ENCODE measurements at places on chromosomes 4 and X.

DNA sequence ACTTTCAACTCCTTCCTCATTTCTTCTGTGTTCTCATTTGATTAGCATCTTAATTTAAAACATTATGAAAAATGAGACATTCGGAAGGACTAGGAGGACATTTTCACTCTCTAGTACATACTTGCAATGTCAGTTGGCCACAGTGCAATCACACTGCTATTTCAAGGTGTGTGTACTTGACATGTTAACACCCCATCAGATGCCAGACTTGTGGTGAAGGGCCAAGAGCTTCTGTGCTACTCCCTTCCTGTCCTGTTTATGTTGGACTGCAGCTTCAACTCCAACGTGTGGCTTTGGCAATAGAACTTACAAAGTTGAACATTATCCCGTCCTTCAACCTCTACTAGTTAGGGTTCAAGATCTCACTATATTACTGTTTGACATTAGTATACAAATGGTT, 221.0 kb downstream of the PALLD start:
- no peak for DNase-seq

DNA sequence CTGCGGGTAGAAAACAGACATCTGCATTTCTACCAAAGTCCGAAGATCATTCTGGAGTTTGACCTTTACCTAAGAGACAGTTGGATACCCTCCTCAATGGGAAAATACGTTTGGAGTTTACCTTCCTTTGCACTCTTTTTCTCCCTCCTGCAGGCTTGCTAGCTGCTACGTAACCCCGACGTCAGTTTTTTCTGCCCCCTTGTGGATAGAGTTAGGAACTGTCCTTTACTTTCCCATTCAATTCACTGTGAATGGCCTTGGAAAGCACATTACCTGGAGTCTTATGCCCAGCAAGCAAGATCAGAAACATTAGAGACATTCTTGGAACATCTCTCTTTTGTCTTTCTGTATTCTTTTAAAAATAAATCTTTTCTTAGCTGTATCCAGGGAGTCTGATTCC, 250.7 kb downstream of the NAP1L3 start:
- no peak for DNase-seq

- DNase-seq, result no peak
These were observed 793 bp downstream of the NALF2 start for GRCh38 chrX:69504626-69505612.

- no peak for DNase-seq
These were observed 2.8 kb upstream of the PARM1 start for GRCh38 chr4:74930162-74930561.

DNA sequence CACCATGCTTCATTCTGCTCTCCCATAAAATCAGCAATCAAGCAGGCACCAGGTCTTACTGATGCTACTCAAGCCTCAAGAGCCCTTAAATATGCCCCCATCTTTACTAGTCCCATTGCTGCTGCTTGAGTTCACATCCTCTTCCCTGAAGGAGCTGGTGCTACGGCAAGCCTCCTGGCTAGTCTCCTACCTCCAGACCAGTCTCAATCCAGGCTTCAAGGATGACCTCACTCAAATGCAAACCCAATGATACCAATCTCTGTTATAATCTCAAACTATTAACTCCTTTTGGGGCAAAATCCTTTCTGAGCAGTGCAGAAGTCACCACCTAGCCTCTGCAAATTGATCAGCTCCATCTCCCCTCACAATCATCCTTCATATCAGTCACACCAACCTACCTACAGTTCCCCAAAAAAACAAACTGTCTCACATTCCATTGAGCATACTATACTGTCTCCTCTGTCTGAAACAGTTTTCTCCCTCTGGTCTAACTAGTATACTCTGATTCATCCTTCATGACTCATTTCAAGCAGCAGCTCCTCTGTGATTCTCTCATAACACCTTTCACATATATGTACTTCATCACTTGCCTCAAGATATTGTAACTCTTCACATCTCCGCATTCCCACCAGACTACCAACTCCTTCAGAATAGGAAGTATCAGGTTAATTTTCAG, 30.0 kb downstream of the PAPSS1 start:
- peak; percentile 54 for DNase-seq

GRCh38 chr4:124947622-124948265, 235.2 kb upstream of the ANKRD50 start:
- no peak for DNase-seq

DNA sequence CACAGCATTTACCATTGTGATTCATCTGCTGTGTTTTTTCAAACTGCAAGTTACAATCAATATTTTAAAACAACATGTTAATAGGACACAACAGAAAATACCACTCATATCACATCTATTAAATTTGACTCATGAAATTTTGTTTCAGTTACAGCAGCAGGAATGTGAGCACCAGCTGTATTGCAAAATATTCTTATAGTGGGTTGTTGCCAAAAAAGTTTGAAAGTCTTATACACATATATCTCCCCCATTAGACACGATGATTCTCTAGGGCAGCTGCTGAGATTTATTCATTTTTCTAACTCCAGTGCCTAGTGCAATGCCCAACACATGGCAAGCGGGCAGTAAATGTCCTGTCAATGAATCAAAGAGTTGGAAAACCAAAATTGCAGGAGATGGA, 26.6 kb upstream of the NKX3-2 start:
- DNase-seq, result no peak

- DNase-seq, result no peak
These were observed 175.7 kb upstream of the TBC1D9 start for GRCh38 chr4:140931911-140932310.

DNA sequence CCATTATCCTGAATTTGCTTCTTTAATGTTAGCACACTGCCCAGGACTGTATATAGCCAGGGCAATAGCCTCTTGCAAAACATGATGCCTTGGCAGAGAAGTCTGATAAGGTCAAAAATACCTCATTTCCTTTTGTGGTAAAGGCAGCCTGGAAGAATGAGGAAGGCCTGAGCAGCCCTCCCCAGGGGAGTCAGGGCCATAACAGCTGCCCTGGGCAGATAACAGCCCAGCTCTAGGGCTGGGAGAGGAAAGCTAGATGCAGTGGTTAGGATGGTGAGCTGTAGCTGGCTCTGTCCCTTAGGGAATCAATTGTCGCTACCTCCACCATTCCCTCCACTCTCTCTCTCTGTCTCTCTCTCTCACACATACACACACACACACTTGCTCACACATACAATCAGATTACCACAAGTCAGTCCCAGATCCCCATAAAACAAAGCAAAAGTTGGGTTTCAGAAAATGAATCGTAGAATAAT, 29.2 kb downstream of the EFHC2 start:
- peak; percentile 0 for DNase-seq

- no peak for DNase-seq
These were observed 9.9 kb upstream of the CCNQ start for GRCh38 chrX:153608806-153609205.

GRCh38 chr4:1247864-1248244, 1.1 kb downstream of the CTBP1 start:
- DNase-seq, result no peak

DNA sequence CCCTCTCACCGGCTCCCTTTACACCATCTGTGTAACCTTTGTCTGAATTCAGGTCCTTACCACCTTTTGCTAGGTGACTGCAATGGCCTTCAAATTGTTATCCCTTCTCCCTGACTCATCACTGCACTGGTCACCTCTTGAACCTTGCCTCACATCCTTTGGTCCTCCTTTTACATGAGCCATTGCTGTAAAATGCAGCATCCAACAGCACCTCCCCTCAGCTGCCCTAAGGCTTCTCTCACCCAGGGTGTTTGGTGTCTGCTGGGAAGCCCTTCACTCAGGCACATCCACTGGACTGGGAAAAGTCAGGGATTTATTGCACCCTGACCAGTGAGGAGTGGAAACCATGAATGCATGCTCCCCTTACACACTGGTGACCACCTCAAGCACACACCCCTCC, 192.5 kb upstream of the GATB start:
- DNase-seq, result no peak

- DNase-seq, result no peak
These were observed 905.0 kb downstream of the RAB28 start for GRCh38 chr4:12579172-12579571.

- DNase-seq, result no peak
These were observed 10.5 kb upstream of the UCP1 start for GRCh38 chr4:140579278-140579677.

- no peak for DNase-seq
These were observed 361.1 kb downstream of the MID1IP1 start for GRCh38 chrX:39162322-39162735.

- DNase-seq, result no peak
These were observed 38.7 kb downstream of the SPATA4 start for GRCh38 chr4:176156656-176157055.

DNA sequence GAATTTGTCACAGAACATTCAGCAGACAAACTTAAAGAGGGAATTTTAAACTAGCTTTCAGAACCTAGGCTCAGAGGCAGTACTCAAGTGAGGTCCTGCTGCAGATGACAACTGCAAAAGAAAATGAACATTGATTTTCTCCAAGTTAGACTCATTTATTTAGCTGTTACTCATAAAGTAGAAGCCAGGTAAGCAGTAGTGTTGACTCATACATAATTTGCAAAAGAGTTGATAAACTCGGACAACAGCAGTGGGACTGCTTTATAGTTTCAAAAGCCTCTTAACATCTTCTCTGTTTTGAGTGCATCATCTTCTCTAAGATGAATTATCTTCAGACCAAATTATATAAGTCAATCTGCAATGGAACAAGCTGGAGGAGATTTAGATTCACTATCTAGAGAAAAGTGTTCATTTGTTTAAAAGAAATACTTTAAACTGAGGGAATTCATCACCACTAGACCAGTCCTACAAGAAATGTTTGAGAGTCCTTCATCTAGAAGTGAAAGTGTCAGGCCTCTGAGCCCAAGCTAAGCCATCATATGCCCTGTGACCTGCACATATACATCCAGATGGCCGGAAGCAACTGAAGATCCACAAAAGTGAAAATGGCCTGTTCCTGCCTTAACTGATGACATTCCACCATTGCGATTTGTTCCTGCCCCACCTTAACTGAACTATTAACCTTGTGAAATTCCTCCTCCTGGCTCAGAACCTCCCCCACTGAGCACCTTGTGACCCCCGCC, 49.5 kb downstream of the COQ2 start:
- DNase-seq, result no peak

DNA sequence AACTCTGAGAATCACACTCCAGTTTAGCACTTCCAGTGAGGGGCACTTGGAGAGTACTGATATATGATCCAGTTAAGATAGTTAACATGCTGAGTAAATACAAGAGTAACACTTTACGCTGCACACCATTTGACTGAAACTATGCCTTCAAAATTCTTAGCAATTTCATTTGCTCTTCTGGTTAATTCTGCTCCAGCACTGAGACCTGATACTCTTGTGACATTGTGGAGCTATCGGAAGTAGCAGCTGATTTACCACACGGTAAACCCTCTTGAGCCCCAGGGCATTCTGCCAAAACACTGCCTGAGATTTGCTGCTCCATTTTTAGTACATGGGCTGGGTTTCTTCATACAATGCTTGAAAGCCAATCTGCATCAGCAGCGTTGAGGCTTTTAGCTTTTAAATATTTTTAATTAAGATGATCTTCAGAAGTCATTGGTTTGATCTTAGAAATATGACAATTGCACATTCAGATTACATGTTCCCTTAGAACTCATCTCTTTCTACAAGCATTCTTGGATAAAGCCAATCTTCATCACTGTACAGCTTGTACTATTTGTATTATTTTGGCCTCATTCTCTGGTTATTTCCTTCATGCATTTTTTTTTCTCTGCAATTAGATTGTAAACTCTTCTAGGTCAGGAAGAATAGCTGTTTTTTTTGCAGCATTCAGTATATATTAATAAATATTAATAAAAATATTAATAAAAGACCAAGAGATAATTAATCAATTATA, 67.8 kb upstream of the ETNPPL start:
- no peak for DNase-seq

- DNase-seq, result no peak
These were observed 761 bp upstream of the FRYL start for GRCh38 chr4:48780865-48781214.

- DNase-seq, result peak; percentile 20
These were observed 8.2 kb upstream of the IQCM start for GRCh38 chr4:149823769-149824221.

- no peak for DNase-seq
These were observed 38.1 kb upstream of the ARSH start for GRCh38 chrX:2967998-2968909.

GRCh38 chr4:187139141-187139540, 415.5 kb upstream of the FAT1 start:
- no peak for DNase-seq

DNA sequence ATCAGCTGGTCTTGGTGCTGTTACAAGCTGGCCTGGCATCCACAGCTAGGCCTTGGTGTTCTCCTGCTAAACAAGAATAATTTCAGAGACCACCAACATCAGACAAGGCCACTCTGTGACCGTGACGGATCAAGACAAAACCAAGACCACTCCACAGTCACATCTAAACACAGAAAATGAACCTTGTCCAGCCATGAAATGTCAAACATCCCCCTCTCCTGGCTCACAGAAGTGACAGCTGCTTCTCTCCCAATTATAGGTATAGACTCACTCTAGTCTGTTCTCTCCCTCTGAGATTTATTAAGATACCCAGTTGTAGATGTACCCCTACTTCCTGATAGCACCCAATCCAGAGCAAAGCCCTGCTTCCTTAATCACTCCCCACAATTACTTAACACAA, 40.4 kb downstream of the EFHC2 start:
- DNase-seq, result no peak

- DNase-seq, result no peak
These were observed 1035.6 kb downstream of the C4orf33 start for GRCh38 chr4:130131536-130131935.

DNA sequence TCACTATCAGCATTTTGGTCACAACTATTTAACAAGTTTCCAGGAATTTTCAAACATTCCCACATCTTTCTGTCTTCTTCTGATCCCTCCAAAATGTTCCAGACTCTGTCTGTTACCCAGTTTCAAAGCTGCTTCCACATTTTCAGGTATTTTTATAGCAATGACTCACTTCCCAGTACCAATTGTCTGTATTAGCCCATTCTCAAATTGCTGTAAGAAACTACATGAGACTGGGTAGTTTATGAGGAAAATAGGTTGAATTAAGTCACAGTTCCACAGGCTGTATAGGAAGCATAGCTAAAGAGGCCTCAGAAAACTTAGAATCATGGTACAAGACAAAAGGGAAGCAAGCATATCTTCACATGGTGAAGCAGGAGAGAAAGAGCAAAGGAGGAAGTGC, 475.0 kb upstream of the PCDH7 start:
- DNase-seq, result no peak

GRCh38 chr4:176066757-176067156, 1.1 kb downstream of the WDR17 start:
- DNase-seq, result no peak

DNA sequence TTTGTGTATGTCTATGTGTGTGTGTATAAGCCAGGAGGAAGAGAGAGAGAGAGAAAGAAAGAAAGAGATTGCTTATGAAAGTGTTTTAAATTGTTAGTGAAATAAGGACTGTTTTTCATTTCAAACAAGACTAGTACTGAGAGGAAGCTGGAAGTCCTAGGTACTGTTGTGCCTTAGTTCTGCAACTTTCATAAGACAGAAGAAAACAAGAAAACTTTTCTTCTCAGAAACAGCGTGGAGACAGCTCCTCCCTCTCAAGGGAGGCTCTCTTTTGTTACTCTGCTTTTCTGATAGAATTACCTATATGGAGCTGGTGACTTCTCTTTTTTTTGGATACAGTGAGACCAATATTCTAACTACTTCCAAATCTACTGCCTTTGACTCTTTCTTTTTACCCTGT, 62.5 kb downstream of the BANK1 start:
- no peak for DNase-seq

Data from AG04450 (cell line).